Stimulated activated naive CD8-positive, alpha-beta T cell treated with anti-CD3 and anti-CD28 coated beads, Interleukin-15, Interleukin-2, amounts not matched to agents 100 U/mL and 50 U/mL, for 24 hours (primary cell): ENCODE measurements at places on chromosomes 12 and 14.
A peak's percentile ranks its signal among the peaks of the same experiment; 100 is the strongest.

- no peak for DNase-seq
Measured at GRCh38 chr12:28618772-28619171, 428.5 kb downstream of the CCDC91 start.

DNA sequence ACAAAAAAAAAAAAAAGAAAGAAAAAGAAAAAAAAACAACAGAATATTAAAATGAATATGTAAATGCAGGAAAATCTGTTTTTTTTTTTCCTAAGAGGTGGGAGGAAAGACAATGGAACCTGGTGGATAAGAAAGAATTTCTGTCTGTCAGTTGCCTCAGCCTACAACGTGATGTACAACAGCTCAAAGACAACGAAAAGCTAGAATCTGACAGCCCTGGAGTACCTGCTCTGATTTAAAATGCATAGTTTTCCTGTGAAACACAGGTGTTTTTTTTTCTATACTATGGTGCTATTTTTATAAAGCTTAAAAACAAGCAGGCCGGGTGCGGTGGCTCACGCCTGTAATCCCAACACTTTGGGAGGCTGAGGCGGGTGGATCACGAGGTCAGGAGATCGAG, 30.0 kb upstream of the ULK1 start:
- no peak for DNase-seq

DNA sequence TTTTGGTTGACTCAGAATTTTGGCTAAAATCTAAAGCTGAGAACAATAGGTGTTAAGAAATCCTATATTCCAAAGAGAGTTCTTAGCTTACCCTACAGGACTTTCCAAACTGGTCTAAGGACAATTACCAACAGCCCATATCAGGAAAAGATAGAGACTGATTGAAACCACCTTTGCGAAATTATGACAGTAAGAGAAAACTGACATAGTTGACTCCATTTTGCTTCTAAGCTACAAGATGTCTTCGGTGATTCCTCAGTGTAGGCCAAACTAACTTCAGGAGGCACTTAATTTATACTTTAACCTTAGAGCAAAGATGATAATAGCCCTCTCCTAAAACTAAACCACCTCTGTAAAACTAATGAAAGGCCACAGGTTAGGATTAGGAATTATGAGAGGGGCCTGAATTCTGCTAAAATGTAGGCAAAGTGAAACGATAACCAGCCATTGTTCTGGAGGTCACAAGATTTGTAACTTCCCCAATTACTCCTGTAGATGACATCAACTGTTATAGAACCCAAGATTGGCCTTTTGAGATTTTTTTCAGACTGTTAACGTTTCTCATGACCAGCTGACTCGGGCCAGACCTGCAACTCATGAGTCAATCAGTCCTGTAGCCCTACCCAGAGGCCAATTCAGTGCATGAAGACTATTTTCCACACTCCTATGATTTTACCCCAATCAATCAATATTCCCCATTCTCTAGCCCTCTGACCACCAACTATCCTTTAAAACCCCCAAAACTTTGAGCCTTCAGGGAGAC, 43.0 kb downstream of the KLRG1 start:
- no peak for DNase-seq

- no peak for DNase-seq
Measured at GRCh38 chr12:119128527-119128926, 50.2 kb upstream of the HSPB8 start.

- DNase-seq: no peak
Measured at GRCh38 chr12:49368240-49368600, 958 bp downstream of the SPATS2 start.

GRCh38 chr14:106141242-106142220, 615.1 kb downstream of the TMEM121 start:
- peak; percentile 80 for DNase-seq

- DNase-seq: peak; percentile 54
Measured at GRCh38 chr12:14948672-14949071, 10.3 kb upstream of the ERP27 start.

DNA sequence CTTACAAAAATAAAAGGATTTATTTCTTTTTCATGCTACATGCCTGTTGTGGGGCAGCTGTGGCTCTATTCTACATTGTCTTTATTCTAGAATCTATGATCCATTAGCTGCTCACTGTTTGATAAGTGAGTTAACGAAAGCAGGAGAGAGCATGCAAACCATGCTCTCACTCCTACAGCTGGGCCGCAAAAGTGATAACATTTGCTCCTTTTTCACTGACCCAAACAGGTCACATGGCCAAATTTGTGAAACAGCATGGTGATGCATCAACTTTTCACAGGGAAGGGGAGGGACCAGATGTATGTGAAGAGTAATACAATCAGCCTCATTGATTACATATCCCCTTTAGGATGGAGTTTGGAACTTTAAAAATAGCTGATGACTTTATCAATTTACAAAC, 456.9 kb upstream of the SYT1 start:
- DNase-seq: no peak

DNA sequence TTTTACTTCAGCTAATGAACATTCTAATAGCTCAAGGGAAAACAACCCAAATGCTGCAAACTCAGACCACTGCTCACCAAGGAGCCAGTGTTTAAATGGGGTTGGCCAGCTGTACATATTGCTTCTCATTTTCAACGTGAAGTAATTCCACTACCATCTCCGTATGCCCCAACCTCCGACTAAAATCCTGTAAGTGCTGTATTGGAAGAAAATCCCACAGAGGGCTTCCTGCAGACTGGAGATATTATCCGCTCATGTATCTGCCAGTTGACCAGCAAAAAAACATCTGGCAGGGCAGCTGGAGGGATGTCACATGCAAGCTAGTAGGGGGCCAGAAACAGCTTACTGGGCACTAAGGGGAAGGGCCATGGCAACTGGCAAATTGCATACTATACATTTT, 485.0 kb downstream of the SNAPC1 start:
- DNase-seq: no peak

DNA sequence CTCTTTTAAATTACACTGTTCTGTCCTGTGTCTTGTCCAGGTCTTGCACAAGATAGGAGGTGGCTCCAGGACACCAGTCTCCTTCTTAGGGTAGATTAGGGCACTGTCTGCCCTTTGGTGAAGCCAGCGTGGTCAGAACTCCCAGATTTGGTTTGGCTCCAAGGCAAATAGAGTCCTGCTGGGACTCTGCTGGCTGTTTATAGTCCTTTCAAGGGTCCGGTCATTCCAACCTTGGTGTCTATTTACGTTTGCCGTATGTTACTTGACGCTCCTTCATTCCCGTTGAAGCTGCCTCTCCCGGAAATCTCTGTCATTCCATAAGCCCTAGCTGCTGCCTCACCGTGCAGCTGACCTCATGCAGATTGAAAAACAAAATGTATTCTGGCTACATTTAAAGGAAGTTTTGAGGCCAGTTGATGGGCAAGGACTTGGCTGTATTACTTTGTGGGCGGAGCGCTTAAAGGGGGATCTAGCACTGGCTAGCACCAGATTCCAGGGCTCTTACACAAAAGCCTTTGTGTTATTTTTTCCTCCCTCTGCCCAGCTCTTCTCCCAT, 180.6 kb downstream of the AKAP6 start:
- no peak for DNase-seq

DNA sequence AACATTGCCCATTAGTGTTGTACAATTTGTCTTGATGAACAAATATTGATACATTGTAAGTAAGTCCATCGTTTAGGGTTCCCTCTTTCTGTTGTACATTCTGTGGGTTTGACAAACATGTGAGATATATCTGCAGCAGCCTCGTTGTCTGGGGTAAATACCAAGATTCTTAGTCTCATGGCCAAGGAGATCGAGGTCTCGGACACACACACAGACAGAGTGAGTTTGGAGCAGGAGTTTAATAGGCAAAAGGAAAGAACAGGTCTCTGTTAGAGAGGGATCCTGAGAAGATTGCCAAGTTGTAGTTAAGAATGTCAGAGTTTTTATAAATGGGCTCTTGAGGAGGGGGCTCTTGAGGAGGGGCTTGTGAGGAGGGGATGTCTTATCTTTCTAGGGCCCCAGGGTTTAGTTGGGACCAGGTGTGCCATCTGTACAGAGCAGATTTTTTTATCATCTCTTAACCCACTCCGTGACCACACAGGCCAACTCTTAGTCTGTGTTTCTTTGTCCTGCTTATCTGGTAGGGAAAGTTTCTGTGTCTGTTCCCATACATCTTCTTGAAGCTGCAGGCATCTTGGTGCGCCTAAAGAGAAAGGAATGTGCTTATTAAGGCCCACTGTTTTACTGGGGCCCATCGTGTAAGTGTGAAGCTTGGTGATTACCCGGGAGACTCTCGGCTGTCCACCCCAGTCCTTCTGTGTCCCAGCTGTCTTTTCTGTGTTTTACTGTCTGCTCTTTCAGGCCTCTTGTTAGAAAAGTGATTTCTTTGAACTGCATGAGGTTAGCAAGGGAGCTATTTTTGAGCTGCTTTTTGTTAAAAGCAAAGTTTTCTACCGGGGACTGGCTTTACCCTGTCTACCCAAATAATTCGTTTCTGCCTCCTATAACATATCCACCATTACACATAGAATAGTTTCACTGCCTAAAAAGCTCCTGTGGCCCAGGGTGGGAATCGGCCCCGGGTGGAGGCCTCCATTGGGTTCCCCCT, 22.4 kb upstream of the CLEC2D start:
- DNase-seq: no peak

DNA sequence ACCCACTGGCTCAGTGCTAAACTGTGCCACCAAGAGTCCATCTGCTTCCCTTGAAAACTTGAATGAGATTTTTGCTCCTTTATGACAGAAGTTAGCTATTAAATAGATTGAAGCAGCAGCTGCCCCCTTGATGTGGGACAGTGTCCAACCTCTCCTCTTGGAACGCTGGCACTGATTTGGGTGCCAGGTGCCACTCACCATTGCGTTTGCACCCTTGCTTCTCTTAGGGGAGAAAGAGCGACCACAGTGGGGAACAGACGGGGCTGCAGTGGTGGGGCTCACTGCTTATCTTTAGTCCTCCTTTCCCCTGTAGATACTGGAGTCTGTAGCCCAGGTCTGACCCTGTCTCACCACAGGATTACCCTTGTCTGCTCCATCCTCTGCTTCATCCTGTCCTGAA, 9.4 kb downstream of the EP400 start:
- no peak for DNase-seq

DNA sequence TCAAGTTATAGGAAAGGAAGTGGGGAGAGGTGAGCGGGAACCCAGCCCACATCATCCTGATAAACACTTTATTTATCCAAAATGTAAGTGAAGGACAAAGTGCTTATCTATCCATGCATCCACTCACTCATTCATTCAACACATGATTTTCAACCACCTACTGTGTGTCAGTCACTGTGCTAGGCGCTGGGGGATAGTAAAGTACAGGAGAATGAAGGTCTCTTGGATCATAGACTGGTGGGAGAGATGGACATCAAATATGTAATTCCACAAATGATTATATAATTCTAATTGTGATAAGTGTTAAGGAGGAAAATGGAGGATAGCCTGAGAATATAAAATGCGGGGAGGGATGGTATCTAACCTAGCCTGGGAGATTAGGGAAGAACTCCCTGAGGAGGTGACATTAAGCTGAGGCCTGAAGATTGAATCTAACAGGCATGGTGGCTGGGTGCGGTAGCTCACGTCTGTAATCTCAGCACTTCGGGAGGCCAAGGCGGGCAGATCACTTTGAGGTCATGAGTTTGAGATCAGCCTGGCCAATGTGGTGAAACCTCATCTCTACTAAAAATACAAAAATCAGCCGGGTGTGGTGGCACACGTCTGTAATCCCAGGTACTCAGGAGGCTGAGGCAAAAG, 41.3 kb upstream of the CHST11 start:
- DNase-seq: no peak

GRCh38 chr12:71626098-71626497, 37.5 kb downstream of the ZFC3H1 start:
- DNase-seq: no peak

- DNase-seq: no peak
Measured at GRCh38 chr14:43005807-43006206, 1399.1 kb downstream of the LRFN5 start.

GRCh38 chr12:124310178-124310577, 15.3 kb downstream of the RFLNA start:
- DNase-seq: no peak

DNA sequence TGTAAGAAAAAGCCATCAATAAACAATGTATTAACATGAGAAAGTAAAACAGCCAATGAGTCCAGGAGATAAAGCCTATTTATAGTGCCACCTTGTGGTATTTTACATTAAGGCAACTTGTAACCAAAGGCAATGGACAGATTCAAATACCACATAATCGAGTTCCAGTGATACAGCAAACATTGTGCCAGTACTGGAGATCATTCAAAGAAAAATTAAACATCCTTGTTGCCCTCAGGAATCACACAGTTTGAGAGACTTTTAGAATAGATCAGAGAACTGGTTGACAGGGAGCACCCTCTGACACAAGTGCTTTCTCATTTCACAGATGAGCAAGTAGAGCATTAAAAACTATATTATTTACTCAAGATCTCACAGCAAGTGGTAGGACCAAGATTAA, 98.1 kb downstream of the DDHD1 start:
- no peak for DNase-seq

- peak; percentile 59 for DNase-seq
Measured at GRCh38 chr12:51926718-51927117, 19.4 kb downstream of the ACVRL1 start.

DNA sequence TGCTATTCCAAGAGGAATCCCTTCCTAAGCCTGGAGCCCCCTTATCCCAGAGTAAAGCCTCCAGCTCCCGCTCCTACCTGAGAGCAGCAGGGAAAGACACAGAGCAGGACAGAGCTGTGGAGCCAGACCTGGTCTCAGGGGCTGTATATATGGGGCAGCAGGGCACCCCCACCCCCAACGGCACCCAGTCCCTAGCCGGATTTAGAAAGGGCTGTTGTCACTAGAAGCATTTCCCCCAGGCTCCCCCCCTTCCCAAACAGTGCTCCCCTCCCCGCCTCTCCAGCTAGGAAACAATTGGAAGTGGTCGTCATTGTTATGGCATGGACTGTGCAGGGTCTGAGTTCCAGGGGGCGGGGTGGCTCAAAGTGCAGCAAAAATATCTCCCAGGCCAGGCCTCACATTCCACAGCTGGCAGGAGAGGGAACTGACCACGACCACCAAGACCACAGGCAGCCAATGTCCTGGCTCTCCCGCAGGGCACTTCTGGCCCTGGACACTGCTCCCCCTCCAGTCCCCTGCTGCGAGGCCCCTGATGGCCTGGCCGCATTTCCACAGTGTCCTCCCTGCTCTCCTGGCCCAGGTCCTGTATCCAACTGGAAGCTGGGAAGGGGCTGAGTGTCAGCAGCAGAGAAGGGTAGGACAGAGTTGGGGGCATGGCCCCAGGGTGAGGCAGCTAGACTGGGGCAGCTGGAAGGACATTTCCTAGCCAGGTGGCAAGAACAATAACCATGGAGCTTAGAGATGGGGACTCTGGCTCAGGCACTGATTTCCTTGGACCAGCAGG, at the start of gene MYH7:
TSS of gene MYH7 (minus strand) at position 118 of the 784 bp plus-strand sequence. CDS start 1,928 bp downstream, outside the sequence.
- no peak for DNase-seq
